8988T (cell line): ENCODE measurements at places on chromosomes 2 and 18.
A peak's percentile ranks its signal among the peaks of the same experiment; 100 is the strongest.

DNA sequence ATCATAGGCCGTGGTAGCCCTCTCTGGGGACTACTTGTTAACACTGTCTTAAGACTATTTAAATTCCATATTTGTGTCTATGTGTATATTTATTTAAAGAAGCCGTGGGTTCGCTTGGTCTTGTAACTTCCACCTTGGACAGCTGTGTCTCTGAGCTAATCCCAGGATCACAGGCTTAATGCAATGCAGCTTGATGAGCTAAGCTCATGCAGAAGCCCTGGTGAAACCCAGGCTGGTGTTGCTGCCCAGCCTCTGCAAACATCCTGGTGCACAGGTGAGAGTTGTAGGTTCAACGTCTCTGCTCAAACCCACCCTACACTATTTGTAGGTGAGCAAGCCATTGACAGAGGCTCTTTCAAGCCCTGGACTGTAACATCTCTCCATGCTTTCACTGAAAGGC is 211.8 kb downstream of the FAM210A start:
- DNase-seq = no peak

- no peak for DNase-seq
These were observed 59.8 kb downstream of the SNTG2 start for GRCh38 chr2:1010415-1010930.

- no peak for DNase-seq
These were observed 33.2 kb downstream of the VIL1 start for GRCh38 chr2:218452079-218452478.

- DNase-seq = no peak
These were observed 125.8 kb downstream of the UBE2E3 start for GRCh38 chr2:181106229-181106628.

DNA sequence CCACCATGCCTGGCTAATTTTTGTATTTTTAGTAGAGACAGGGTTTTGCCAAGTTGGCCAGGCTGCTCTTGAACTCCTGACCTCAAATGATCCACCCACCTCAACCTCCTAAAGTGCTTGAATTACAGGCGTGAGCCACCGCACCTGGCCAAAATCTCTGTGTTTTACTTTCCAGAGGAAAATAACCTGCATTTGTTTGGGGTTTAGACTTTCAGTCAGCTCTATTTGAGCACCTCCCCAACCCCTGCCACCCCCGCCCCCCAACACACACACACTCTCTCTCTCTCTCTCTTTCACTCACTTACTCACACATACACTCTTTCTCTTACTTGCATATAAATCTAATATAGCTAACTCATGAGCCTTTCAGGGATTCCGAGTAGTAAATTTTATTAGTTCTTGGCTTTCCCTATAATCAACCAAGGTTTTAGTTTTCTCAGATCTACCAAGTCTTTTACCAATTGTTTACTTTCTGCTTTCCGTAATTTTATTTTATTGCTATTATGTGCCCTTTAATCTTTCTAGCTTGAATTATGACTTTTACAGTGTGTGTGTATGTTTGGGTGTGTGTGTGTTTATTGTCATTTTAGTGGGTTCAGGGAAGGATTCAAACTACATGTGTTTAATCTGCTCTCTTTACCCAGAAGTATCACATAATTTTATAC is 24.5 kb downstream of the MFSD6 start:
- no peak for DNase-seq

GRCh38 chr2:143162997-143163396 is 33.8 kb downstream of the ARHGAP15 start:
- no peak for DNase-seq

GRCh38 chr18:59400407-59400806 is 41.3 kb upstream of the LMAN1 start:
- DNase-seq = no peak

GRCh38 chr2:100427627-100428258 is 10.3 kb upstream of the CHST10 start:
- DNase-seq = peak; percentile 40

GRCh38 chr2:180495606-180496005 is 484.8 kb upstream of the UBE2E3 start:
- DNase-seq = no peak

- DNase-seq = no peak
These were observed 57.0 kb downstream of the CEP192 start for GRCh38 chr18:13048061-13048595.

GRCh38 chr18:32910694-32911296 is 138.0 kb upstream of the KLHL14 start:
- DNase-seq = no peak

- DNase-seq = no peak
These were observed 31.8 kb downstream of the METAP1D start for GRCh38 chr2:172031536-172031935.
